Fibroblast of skin of left quadriceps (primary cell): ENCODE measurements at places on chromosomes 16 and 17.

DNA sequence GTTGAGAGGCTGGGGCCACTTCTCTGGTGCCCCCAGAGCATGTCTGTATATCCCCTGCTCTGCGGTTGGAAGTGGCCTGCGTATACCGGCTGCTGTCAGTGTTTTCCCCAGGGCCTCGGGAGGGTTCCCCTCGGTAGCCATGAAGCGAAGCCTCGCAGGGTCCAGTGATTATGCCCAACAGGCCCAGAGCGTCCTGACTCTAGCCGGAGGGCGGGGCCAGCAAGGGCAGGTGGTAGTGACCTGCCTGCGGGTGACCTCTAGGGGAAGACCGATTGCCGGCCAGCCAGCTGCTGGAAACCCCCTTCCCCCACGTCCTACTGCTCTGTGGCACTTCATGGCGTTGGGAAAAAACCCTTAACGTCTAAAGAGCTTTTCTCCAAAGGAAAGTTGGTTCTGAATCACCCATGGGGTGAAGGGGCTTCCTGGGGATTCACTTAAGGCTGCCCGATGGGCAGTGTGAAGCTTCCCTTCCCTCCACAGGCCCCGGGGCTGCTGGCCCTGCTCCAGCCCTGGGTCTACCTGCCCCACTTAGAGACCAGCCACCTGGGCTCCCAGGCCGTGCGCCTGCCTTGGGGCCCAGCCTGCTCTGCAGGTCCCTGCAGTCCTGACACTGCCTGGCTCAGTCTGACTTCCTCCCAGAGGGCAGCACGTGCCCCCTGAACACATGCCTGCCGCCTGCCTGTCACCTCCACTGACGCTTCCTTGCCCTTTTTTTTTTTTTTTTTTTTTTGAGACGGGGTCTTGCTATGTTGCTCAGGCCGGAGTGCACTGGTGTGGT lies 72.8 kb downstream of the SOCS1 start:
- no peak for DNase-seq

DNA sequence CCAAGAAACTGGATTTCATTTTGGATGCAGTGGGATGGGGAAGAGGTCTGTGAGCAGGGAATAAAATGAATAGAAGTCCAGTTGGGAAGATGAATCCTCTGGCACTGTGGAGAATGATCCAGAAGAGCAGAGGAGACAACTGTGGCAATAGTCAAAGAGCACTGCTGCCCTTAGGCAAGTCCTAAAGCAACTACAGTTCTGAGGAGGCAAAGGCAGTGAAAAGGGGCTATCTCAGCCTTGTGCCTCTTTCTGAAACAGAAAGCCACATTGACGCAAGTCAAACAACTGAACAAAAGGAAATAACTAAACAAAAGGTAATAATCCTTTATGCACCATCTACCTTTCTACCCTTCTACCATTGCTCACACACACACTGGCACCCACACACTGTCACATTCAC lies 238.0 kb upstream of the AXIN2 start:
- no peak for DNase-seq

- DNase-seq = no peak
Observed at GRCh38 chr17:43905400-43905984, 1.8 kb downstream of the MPP2 start.

DNA sequence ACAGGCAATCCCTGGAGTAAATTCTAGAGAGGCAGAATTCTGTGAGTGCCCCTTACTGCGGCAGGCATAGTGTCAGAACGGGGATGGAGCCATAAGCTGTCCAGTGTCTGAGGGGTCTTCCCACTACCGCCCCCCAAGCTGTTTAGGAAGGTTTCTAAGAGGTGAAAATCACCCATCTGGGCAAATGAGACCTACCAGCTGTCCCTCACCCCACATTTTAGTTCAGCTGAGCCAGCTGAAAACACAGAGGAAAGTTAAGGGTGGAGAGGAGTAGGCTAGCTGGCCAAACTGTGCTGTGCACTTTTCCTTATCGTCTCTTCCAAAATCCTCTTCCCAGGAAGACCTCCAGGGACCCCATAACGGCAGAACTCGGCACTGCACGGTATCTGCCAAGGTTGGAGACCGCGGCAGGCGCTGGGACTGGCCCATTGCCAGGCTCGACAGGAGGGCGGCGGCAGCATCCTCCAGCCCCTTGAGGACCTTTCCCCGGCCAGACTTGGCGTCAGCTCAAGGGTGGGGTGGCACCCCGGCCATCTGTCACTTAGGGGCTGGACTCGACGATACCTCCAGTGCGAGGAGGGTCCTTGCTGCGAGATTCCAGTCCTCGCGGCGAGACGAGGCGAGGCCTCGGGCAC lies 955 bp downstream of the ACLY start:
- no peak for DNase-seq

DNA sequence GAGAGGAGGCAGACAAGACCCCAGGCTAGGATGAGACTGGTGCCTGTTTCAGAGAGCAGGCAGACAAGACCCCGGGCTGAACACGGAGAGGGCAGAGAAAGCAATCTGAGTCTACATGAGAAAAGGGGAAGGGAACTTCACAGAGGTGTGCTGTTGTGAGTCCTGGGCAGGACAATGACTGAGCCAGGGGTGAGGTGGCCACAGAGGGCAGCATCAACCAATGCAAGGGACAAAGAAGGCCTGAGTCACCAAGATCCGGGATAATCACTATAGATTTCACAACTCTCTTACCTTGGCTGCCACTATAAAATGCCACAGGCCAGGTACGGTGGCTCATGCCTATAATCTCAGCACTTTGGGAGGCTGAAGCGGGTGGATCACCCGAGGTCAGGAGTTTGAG lies 89.0 kb downstream of the SLC39A11 start:
- no peak for DNase-seq

GRCh38 chr17:17367931-17368330 lies 64.8 kb downstream of the NT5M start:
- DNase-seq = no peak

- peak; percentile 78 for DNase-seq
Observed at GRCh38 chr16:17205279-17206211, 265.2 kb downstream of the XYLT1 start.

DNA sequence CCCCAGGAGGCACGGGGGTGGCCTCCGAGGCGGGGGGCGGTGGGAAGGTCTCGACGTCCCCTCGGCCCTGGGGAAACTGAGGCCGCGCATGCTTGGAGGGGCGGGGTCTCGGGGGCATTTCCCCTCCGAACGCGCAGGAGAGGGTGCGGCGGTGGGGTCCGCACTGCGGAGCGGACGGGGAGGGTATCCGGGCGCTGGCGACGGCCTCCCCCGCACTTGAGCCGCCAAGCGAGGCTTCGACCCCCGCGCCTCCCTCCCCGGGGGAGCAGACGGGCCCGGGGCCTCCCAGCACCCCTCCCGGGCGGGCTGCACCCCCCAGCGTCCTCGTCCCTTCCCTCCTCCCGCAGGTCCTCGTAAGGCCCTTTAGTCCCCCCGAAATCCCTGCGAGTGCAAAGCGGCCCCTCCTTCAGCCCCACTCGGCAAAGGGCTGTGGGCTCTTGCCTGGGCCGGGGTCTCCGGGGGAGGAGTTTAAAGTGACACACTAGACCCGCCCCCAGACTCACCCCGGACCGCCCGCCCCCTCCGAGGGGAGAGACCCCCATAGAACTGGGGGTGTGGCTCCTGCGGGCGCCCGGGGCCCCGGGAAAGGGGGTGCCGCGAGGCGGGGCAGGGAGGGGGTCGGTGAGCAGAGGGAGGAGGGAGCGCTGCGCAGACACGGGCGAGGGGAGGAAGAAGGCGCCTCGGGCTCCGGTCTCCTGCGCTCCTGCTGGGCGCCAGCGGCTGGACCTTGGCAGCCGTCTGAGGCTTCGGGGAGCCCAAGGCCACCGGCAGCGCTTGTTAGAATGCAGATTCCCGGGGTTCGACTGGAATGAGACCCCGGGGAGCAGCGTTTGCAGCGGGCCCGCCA lies 632 bp downstream of the BAIAP3 start:
- no peak for DNase-seq

DNA sequence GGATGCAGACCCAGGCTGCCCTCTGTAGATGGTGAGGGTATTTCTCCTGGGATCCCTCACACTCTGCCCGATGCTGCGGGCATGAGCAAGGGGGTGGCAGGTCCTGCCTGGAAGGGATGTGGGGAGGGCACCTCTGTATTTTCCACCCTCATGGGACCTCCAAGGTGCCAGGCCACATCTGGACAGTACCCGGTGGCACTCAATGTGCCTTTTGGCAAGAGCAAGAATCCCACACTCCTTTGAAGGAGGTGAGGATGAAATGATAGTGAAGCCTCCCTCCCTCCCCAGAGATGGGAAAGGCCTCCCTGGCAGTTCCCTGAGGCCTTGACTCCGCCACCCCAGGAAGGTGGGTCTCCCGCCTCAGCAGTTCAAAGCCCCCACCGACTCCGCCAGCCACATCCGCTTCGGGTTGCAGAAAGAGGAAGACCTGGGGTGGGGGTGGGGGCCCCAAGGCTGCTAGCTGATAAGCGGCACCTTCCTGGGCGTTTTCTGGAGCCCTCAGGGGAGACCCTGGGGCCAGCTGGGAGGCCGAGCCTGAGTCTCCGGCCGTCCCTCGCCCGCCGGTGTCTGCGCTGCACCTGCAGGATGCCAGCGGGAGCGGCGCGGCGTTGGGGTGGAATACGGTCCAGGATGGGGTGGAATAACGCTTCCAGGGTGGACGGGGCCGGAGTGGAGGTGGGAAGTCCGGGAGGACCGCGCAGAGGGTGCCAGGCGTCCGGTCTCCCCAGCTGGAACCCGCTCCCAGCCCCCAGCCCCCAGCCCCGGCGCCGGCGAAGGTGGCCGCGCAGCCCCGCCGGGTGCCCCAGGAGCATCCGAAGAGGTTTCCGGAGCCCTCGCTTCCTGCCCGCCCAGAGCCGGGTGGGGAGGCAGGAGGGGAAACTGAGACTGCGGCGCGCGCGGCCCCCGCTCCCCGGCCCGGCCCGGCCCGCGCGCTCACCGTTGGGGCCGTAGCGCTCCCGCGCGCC lies 718 bp downstream of the ATP2A3 start:
- DNase-seq = no peak

GRCh38 chr16:4266372-4266771 lies 6.5 kb downstream of the TFAP4 start:
- no peak for DNase-seq

GRCh38 chr16:80123189-80123588 lies 417.6 kb upstream of the DYNLRB2 start:
- DNase-seq = peak; percentile 31

DNA sequence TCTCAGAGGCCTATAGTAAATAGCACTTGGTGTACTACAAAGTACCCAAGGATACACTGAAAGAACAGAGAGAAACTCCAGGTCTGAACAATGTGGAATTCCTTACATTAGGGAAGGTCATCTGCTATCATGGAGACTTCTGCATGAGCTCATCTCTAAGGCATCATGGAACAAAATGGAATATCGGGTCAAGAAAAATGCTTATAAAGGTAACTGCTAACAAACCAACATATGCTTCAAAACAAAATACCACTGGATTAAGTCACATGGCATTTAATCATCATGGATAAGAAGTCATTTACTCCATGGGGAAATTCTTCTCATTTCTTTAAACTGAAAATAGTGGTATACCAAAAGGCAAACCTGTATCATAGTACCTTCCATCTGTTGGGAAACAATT lies 34.2 kb downstream of the TXNDC11 start:
- DNase-seq = no peak

GRCh38 chr17:45170931-45171337 lies 9.3 kb downstream of the HEXIM2 start:
- no peak for DNase-seq

DNA sequence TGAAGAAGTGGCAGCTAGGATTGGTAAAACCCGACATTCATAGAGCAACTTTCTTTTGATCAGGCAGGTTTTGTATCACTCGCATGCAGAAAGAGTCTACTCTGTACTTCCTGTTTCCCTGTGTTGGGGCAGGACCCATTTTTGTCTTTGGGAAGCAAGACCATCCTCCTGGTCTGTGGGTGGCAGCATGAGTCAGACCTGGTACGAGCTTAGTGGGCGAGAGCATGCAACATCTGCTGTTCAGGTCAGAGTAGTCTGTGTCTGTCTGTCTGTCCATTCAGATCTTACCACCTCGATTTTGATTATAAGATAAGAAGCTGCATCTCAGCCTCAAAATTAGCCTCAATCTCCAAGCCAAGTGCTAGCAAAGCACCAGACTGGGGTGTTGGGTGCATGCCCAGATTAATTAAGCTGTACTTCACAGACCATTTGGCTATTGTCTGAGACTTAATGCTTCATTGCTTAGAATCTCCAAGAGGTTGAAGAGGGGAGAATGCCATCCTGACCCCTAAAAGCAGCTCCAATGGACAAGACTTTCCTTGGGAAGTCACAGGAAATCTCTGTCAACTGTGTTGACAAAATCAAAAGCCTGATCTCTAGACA lies 110.9 kb downstream of the XYLT1 start:
- no peak for DNase-seq

DNA sequence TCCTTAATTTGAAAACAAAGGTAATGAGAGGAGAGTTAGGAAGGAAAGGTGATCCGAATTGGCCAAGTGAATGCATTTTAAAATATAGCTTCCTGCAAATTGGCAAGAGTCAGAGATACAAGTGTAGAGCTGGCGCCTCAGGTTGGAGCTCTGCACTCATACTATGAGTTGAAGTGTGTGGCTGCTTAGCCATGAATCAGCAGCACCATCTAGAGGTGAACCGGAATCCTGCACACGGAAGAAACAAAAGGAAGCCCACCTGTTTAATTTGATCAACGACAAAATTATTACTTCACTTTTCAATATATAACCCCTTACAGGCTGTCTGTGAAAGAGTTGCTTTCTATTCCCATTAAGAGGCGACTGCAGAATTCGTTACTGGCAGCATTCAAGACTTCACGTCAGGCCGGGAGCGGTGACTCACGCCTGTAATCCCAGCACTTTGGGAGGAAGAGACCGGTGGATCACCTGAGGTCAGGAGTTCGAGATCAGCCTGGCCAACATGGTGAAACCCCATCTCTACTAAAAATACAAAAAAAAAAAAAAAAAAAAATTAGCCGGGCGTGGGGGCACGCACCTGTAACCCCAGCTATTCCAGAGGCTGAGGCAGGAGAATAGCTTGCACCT lies 1253.7 kb upstream of the CDH8 start:
- peak; percentile 14 for DNase-seq

DNA sequence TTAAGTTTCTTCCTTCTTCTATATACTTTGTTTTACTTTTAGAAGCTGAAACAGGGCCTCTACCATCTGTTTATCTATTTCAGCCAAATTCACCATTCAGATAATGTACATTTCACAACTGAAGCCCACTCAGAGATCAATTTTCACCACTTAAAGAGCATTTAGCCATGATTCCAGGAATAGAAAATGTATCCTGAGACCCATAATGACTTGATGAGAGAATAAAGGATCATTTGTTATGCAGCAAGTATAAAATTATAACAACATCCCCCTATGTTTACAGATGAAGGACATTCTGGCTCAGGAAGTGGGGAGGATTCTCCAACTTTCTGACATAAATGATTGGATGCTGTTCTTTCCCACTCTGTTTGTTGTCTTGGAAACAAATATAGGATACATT lies 962.1 kb upstream of the EEF2KMT start:
- no peak for DNase-seq

GRCh38 chr16:27439271-27440018 lies 37.5 kb downstream of the IL21R start:
- no peak for DNase-seq
